ENCODE measurements at places on chromosomes 1 and 21. TPM values are rescaled to one million over a fixed set of nuclear protein-coding genes. Genes with fewer than 3 reads are reported as not detected.

LCE1D gene
- not detected for total RNA-seq

MGST3 gene
- total RNA-seq = 63.4 TPM

RORC gene
- total RNA-seq = 25.4 TPM

RGSL1 gene
- not detected for total RNA-seq

MYBPH gene
- total RNA-seq = not detected

LCE7A gene
- not detected for total RNA-seq

EEIG2 gene
- 22.6 TPM for total RNA-seq

RSPH1 gene
- not detected for total RNA-seq

TFF2 gene
- total RNA-seq = not detected

RAB3B gene
- 0.08 TPM for total RNA-seq

SLC27A3 gene
- 25.3 TPM for total RNA-seq

DENND2D gene
- total RNA-seq = 210 TPM

IGSF5 gene
- total RNA-seq = not detected

SH3BGRL3 gene
- total RNA-seq = 662 TPM

CMPK1 gene
- 99.3 TPM for total RNA-seq

PLEKHG5 gene
- total RNA-seq = 1.7 TPM

HAO2 gene
- total RNA-seq = not detected

All from activated CD4-positive, alpha-beta memory T cell treated with anti-CD3 and anti-CD28 coated beads, Interleukin-2, amount 10 ng/mL, durations not matched to agents 7 days and 5 days (primary cell).